ENCODE measurements at places on chromosomes 7 and 10.

GRCh38 chr7:33503014-33503413, 373.6 kb downstream of the BBS9 start:
- no peak for DNase-seq

DNA sequence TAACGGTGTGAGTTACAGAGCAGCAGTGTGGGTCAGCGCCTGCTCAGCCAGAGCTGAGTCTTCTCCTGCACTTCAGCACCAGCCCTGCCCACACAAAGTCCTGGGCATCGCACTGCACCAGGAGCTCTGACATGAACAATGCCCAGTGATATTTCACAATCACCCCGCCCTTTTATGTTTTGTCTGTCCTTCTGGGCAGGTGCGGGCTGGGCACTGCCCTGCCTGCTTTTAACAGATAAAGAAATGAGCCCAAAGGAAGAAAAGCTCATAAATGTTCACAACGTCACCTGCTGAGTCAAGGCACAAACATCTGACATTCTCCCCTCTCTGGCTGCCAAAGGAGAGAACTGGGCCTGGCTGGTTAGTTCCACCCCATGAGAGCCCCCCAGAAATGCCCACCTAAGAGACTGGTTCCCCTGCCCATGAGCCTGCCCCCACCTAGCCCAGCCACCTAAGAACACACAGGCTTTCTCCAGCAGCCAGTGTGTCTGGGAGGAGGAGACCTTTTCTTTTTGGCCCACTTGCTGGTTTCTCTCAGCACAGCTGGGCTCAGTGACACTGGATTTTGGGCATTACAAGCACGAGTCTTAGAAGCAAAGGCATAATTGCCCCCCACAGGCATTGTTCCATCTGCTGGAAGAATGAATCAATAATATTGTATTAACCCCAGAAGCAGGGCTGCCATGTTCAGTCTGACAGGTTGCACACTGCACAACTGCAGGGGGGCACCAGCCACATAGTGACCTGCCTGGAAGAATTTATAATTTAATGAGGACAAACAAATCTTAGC, 22.3 kb downstream of the CALML3 start:
- no peak for DNase-seq

DNA sequence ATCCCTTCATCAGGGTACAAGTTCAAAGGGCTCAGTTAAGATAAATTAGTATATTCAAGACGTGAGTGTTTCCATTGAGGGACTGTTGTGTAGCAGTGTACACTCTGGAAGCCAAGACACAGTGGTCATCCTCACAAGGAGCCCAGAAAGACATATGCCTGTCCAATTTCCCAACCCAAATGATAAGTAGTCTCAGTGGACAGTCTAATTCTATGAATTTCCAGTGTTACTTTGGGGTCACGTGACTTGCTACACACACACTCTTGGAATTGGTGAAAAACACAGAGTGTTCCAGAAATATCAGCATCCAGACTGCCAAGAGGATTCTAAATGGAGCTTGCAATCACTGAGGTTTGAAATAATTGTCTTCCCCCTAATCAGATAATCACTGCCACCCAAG, 365.1 kb downstream of the WDR11 start:
- no peak for DNase-seq

DNA sequence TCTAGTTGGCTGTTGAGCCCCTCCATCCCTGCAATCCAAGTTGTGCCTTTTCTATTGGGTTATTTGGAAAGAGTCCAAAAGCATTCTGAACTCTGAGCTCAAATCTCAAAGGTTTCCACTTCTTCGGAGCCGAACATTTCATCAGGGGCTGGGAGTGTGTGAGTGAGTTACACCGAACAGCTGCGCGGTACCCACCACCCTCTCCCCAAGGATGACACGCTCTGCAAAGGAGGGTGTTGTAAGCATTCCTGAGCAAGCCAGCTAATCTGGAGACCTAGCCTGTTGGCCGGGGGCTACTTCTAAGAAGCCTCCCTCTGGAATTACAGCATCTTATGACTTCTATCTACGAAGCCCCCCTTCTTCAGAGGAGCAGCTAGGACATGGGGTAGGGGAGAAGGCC, 270.5 kb downstream of the CREB5 start:
- no peak for DNase-seq

GRCh38 chr7:131649879-131650278, 93.5 kb upstream of the PODXL start:
- no peak for DNase-seq

- no peak for DNase-seq
Observed at GRCh38 chr7:5228066-5228465, 38.0 kb downstream of the WIPI2 start.

- peak; percentile 45 for DNase-seq
Observed at GRCh38 chr7:105691082-105691679, 109.9 kb upstream of the EFCAB10 start.

GRCh38 chr7:49333180-49333881, 409.0 kb downstream of the CDC14C start:
- DNase-seq = no peak

GRCh38 chr7:156823435-156823834, 69.5 kb downstream of the LMBR1 start:
- no peak for DNase-seq

GRCh38 chr10:66714741-66715140, 211.1 kb upstream of the LRRTM3 start:
- no peak for DNase-seq

Measured in suppressor macrophage (primary cell).